Stimulated activated CD4-positive, alpha-beta T cell treated with anti-CD3 and anti-CD28 coated beads, Interleukin-4, amount 100 ng/mL, for 48 hours (primary cell): ENCODE measurements at places on chromosomes 13 and 19.

GRCh38 chr19:15555759-15556633, 47.7 kb downstream of the CYP4F22 start:
- DNase-seq = peak; percentile 98

DNA sequence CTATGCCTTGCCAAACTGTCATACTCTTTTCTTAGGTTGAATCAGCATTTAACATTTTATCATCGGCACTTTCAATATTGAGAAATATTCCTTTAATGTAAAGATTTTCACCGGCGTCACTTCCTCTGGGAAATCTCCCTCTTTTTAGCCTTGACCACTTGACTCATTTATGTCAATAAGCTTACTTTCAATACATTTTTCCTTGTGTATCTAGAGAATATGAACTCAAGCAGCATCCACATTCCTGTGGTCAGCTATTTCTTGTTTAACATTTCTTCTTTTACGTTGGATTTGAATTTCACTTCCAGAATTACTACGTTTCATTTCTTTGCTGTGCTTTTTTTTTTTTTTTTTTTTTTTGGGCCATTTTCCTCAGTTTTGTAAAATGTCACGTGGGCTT, 271.2 kb upstream of the HTR2A start:
- DNase-seq = no peak

DNA sequence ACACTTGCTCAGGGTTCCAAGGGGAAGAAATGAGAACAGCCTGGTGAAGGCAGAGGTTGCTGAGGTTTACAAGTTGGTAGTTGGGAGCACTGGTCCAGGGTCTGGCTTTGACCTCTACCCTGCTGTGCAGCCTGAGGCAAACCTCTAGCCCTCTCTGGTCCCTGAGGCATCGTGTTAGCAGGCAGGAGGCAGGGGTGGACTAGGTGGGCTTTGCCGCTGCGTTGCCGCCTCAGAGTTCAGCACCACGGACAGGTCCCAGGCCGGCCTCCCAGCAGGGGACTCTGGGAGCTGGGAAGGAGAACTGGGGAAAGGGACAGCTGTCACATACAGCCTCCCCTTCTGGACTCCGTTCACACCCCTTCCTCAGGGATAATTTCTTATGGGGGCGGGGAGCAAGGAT, 3.1 kb downstream of the NCAN start:
- DNase-seq = peak; percentile 37

- DNase-seq = no peak
Observed at GRCh38 chr13:109028624-109029023, 399.2 kb downstream of the MYO16 start.
